ENCODE measurements at places on chromosomes 5 and 9. TPM values are rescaled to one million over a fixed set of nuclear protein-coding genes. Genes with fewer than 3 reads are reported as not detected.

GRCh38 chr9:136604823-136605525 lies 57.7 kb upstream of the EGFL7 start:
- peak; percentile 64 for DNase-seq

DNA sequence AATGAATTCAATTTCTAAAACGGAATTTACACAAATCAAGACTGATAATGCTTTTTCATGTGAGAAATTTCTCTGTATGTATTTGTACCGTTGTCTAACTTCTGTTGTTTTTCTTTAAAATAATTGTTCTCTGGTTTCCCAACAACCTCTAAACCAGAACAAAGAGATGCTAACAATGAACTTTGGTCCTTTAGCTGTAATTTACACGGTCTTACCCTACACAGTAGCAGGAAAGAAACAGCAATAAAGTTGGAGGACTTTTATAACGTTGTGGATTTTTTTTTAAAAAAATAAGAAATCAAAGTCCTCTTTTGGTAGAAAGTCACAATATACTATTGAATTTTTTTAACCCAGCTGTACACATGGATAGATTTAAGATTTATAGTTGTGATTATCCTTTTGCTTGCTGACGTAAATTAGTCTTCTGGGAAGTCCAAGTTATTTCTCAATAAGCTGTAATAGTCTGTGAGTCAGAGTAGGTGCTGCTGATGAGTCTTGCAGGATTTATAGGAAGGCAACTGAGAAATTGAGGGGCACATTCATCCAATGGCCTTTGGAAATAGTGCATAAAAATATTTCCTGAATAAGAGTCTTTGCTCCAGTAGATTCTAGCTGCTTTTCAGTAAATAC lies 76.8 kb upstream of the PCSK1 start:
- no peak for DNase-seq

GRCh38 chr9:68947842-68948569 lies 65.9 kb downstream of the PRKACG start:
- DNase-seq = no peak

GRCh38 chr5:7422316-7423106 lies 26.6 kb downstream of the ADCY2 start:
- DNase-seq = no peak

TAF11L10 gene
- total RNA-seq = not detected
